H9 (cell line): ENCODE measurements at places on chromosomes 1 and 21.

DNA sequence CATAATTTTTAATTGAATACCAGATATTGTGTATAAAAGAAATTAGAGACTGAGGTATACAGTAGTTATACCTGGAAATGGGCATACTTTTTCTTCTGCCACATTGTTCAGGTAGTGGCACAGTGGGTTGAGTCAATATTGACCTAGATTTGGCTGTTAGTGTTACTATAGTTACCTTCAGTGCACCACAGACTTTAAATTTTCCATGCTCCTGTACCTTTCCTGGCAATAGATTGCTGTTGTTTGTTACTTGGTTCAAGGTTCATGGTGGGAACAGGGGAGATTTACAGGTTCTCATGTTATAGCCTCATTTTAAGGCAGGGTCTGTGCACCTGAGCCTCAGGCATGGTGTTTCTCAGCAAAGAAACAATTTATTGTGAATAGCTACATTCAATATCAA, 218.7 kb downstream of the LBR start:
- no peak for DNase-seq

GRCh38 chr1:53473463-53473862, 14.3 kb downstream of the DMRTB1 start:
- DNase-seq: no peak

- DNase-seq: peak; percentile 89
Observed at GRCh38 chr1:86156566-86157455, at the start of gene COL24A1. TSS of gene COL24A1 (minus strand) at chr1:86156772. CDS start at chr1:86156396, 376 bp downstream.

- DNase-seq: no peak
Observed at GRCh38 chr21:16797966-16798365, 714.9 kb upstream of the CXADR start.

GRCh38 chr1:19137158-19137557, 72.9 kb downstream of the UBR4 start:
- DNase-seq: no peak

DNA sequence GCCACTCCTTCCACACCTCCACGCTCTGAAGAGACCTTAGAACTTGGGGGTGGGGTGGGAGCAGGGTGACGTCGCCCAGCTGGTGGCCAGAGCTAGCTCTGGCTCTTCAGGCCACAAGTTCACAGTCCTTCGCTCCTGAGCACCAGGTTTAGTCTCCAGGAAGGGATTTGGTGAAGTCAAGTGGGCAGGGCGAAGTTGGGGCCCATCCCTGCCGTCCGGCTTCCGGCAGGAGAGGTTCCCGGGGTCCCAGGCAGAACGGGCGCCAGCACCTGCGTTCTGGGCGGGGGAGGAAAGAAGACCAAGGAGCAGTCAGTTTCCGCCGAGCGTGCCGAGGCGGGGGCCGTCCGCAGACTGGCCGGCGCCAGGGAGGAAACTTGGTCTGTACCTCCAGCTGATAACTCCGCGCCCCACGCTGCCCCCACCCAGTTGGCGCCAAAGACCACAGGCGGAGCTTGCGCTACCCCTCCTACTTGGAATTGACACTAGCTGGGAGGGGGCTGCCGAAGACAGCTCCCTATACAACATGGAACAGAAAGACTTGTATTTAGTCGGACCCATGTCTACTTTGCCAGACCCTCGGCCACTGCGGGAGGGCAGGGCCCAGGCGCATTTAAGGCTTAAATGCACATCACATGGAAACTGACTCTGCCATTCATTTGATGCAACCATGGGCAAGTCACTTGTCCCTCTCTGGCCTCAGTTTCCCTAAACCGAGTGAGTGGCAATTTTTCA, 995 bp downstream of the ID3 start:
- DNase-seq: peak; percentile 52

GRCh38 chr21:24183077-24183476, 1424.2 kb downstream of the MRPL39 start:
- no peak for DNase-seq

DNA sequence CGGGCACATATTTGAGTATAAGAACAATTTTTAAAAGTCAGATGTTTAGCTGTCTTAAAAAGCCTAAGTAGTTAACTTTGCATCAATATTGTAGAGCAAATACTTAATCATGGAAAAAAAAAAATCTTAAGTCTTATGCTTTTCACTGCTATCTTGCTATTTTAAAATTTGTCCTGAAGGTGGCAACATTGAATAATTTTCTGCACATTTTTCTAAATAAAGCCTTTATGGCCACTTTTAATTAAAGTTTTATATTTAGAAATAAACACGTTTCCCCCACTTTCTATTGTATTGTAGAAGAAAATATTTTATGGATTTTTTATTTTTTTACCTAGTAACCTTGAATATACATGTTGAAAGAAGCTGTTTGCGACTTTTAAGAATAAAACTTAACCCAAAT, 198.8 kb downstream of the AMY1C start:
- no peak for DNase-seq

DNA sequence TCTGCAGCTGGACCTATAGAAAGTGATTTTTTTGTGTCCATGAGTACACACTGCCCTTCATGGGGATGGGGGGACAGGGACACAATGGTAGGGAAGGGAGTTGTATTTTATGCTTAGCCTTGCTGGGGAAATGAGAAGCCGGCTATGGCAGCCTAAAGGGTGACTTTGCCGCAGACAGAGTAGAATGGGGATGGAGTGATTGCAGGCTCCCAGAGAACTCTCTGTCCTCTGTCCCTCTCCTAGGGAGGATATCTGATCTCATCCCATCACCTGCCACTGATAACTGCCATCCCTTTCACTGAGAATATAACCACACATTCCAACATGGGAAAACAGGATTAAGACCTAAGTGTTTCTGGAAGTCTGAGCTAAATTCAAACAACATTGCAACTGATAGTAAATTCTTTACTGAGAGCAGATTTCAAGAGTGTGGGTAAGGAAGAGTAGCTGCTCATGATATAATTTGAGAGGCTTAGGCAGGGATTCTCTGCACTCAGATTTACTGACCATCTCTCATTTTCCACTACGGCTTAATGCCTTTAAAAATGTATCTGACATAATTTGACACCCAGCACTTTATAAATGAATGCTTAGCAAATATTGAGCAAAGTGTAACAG, 13.9 kb downstream of the SH2D1B start:
- no peak for DNase-seq

DNA sequence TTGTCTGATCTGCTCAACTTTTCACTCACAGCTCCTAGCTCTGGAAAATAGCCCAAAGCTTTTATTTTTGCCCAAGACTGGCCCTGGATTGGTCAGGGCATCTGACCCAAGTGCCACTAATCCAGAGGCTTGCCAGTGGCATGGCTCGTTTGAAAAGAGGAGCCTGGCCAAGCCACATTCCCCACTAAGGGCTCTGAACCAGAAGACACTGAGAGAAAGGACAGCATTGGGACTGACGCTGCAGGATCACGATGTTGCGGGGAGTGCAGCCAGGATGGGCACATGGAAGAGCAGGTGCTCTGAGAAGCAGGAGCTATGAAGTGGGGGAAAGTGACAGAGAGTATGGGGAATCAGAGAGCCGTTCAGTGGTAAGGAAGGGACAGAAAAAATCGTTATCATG, 44.9 kb upstream of the TSPAN2 start:
- no peak for DNase-seq
